ENCODE measurements at places on chromosomes 4 and X. TPM values are rescaled to one million over a fixed set of nuclear protein-coding genes. Genes with fewer than 3 reads are reported as not detected.

DNA sequence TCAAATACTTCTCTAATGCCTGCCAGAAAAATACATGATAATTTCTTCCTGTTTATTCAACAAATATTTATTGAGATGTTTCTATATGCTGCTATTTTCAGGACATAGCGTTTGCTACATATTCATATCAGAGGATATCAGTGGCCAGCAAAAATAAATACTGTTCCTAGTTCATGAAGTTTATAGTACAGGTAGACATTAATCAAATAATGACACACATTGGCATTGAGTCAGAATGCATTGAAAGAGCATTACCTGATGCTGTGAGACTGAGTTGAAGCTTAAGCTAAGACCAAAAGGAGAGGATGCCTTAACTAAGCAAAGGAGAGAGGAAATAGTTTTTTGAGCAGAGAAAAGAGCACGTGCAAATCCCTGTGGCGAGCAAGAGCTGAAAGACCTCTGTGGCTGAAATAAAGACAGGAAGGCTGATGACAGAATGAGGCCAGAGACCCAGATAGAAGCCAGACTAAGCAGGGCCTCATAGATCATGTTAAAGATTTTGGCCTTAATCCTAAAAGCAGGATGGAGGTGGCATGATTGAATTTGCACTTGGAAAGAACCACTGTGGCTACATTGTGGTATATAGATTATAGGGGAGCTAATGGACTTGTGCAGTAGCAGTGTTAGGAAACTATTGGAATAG is 36.2 kb downstream of the FAM241A start:
- no peak for DNase-seq

DNA sequence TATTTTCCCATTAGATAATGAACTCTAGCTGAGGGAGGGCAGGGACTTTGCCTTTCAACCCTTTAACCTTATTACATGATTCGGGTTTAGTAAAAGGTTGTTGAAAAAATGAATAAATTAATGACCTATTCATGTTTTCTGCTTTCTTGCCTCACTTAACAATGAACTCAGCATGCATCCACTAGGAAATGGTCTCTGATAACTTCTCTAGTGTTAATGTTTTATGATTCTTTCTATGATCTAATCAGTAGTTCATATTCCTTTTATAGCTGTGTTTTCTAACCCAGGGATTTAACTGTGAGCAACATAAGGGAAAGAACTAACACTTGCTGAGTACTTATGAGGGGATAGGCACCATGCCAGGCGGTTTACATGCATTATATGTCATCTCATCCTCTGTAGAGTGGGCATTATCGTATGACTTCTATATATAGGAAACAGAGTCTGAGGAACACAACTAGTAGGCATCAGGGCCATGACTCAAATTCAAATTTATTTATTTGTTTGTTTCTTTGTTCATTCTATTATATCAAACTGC is 236.7 kb upstream of the MAB21L2 start:
- no peak for DNase-seq

CNOT6L gene
- 26.7 TPM for total RNA-seq

NKX3-2 gene
- total RNA-seq, result not detected

DNA sequence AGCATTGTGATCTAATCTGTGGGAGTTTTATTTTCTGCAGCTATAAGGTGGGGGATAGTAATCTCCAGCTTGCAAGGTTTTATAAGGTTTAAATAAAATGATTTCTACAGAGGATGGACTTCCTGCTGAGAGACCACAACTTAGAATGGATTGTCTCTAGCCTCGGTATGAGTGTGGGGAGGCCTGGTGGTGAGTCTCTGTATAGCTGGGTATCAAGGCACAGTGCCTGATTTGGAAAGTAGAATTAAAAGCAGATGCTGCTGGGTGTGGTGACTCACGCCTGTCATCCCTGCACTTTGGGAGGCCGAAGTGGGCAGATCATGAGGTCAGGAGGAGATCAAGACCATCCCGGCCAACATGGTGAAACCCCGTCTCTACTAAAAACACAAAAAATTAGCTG is 162.0 kb upstream of the GATB start:
- DNase-seq, result no peak

ABLIM2 gene
- 1.6 TPM for total RNA-seq

DNA sequence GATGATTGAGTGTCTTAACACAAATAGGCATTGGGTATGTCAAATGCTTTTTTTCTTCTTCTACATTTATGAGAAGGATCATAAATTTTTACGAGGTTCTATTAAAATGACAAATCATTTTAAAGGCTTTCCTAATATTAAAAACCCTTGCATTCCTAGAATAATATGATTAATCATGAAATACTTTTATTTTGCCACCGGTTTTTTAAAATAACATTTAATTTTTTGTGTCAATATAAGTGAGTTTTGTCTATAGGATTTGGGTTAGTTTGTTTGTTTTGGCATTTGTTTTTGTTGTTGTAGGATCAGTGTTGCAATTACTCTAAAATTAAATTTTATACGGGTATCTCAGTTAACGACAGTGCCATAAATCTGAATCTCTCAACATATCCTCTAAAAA is 169.7 kb upstream of the STK26 start:
- DNase-seq, result no peak

ANXA5 gene
- total RNA-seq, result 230 TPM

GRCh38 chrX:154131955-154132354 is 12.1 kb upstream of the OPN1LW start:
- DNase-seq, result no peak
